ENCODE measurements at places on chromosomes 12 and 14.

GRCh38 chr14:95182379-95182778 is 25.1 kb upstream of the DICER1 start:
- DNase-seq: no peak

DNA sequence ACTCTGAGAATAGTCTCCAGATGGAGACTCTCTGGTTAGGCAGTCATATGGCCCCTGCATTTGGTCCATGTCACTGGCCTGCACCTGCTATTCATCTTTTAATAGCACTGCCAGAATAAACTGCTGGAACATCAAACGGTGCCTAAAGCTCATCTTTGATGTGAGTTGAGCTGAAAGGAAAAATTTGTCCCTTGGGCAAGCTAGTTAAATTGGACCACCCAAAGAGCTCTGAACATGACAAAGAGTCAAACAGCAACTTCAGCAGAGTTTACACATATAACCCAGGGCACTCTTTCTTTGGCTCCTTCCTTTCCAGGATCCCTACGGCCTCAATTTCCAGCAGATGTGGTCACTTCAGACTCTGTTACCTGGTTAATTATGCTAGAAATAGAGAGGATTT is 269.9 kb downstream of the RPL10L start:
- no peak for DNase-seq

DNA sequence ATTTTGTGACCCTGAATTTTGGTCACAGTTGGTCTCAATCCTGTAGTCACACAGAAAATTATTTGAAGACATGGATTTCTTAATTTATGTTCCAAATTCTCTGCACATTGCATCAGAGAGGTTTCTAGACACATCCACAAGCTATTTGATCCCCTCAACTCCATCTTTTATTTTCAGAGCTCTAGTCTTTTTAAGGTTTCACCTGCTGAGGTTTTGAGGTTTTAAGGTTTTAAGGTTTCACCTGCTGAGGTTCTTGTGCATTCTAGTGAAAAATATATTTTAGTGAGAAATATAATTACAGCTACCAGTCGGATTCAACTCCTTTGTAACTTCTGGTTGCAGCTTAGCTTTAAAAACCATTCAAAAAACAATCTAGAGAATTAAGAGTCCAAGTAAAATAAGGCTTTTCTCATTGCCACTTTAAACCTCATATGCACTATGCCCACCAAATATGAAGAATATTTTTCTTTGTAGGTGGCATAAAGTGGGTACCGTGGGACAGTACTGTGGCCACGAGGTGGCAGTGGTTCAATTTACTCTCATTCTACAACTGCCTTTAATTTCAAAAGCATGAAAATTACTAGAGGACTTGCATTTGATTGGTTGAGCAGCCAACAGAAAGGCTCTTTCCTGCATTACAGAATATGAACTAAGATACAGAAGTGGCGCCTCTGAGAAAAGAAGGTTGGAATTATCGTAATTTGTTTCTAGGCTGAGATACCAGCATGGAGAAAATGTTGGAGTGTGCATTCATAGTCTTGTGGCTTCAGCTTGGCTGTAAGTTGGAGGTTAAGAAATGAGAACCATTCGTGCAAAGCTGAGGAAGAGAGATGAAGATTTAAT is 366.5 kb upstream of the OR4E1 start:
- no peak for DNase-seq

GRCh38 chr12:124411953-124412645 is 117.2 kb downstream of the RFLNA start:
- no peak for DNase-seq

- DNase-seq: no peak
Measured at GRCh38 chr12:1873531-1874510, 44.6 kb downstream of the CACNA2D4 start.

DNA sequence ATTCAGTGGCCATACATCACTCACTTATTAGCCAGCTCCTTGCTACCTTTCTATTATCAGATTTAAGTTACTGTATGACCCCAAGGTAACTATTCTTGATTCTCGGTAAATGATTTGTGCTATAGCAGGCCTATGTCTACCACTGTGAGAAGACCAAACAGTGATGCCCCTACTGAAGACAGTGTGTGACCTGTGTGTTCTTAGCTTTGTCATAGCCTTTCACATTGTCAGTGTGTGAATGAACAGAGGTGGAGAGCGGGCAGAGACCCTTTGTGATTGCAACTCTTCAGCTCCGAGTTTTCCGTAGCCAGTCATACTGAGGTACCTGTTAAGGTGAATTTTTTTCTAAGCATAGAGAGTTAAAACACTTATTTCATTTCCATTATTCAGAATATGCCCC is 294.0 kb downstream of the LRFN5 start:
- no peak for DNase-seq

Measured in epithelial cell of proximal tubule (primary cell).